ENCODE measurements at places on chromosomes 13 and 19.

- no peak for DNase-seq
Observed at GRCh38 chr13:110882972-110883371, 31.9 kb downstream of the ANKRD10 start.

- no peak for DNase-seq
Observed at GRCh38 chr19:46466536-46467196, 4.7 kb downstream of the PNMA8A start.

- no peak for DNase-seq
Observed at GRCh38 chr13:76329004-76329403, 557.2 kb downstream of the KCTD12 start.

DNA sequence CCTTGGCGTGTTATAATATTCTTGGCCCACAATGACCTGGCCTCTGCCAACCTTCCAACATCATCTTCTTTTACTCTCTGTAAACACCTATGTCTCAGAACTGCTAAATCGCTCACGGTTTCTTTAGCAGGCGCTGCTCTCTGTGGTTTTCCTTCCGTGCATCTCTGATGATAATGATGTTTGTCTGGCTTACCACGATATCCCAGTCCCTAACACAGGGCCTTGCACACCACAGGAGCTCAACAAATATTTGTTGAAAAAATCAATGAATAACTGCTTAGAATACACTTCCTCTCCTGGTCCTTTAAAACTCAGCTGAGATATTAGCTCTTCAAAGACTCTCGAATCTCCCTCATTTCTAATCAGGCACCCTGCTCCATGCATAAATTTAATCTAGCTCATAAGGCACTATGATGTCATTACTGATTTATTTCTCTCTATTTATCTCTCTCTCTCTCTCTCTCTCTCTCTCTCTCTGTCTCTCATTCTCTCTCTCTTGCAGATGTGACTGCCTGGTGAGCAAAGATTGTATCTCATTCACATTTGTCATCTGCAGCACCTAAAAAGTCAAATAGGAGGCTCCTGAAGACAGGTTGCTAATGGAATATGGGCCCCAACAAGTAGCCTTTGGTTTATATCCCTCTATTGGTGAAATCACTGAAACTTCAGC is 206.4 kb downstream of the NHLRC3 start:
- no peak for DNase-seq

DNA sequence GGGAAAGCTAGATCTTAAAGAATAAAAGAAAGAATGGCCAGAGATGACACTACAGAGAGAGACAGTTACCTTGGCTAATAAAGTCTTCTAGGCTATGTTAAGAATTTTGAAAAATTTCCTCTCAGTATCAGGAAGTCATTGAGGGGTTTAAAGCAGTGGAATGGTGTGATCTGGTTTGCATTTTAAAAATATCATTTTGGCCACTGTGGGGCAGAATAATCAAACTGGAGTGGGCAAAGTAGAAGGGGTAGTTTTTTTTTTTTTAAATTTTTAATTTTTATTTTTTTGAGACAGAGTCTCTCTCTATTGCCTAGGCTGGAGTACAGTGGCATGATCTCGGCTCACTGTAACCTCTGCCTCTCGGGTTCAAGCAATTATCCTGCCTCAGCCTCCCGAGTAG is 4.4 kb upstream of the CNMD start:
- no peak for DNase-seq

GRCh38 chr19:1847348-1847683 is 967 bp downstream of the REXO1 start:
- DNase-seq = no peak

GRCh38 chr13:54004026-54004699 is 975.5 kb downstream of the OLFM4 start:
- DNase-seq = no peak

GRCh38 chr13:93672996-93673395 is 446.4 kb downstream of the GPC6 start:
- no peak for DNase-seq

- DNase-seq = no peak
Observed at GRCh38 chr19:18013210-18014111, 5.5 kb downstream of the ARRDC2 start.

GRCh38 chr19:1283917-1284292 is 1.8 kb upstream of the EFNA2 start:
- no peak for DNase-seq
